ENCODE measurements at places on chromosomes 4 and X. TPM values are rescaled to one million over a fixed set of nuclear protein-coding genes. Genes with fewer than 3 reads are reported as not detected.

GRCh38 chrX:37809970-37810369, 30.1 kb downstream of the CYBB start:
- no peak for DNase-seq

- DNase-seq, result no peak
Measured at GRCh38 chr4:186283311-186283710, 17.3 kb downstream of the F11 start.

DNA sequence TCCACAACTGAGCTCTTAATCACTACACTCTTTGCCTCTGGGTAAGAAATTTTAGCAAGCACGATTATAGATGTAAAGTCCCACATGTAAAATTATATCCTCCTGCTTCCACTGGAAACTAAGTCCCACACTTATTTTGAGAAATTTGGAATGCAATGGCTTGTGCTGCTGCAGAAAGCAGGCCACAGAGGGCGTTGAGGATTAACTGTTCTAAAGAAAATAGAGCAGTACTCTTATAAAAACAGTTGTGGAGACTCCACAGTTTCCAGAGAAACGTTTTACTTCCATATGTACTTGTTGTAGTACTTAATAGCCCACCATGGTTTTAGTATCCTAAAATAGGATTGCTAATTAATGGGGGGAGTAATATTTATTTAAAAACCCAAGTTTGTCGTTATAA, 1.7 kb upstream of the CENPC start:
- no peak for DNase-seq

- no peak for DNase-seq
Measured at GRCh38 chrX:21658152-21658737, at the start of gene KLHL34. Gene KLHL34 (minus strand): TSS chrX:21658330. CDS start chrX:21657788, 542 bp downstream.

GRCh38 chr4:113383111-113383785, 333.8 kb downstream of the ANK2 start:
- peak; percentile 53 for DNase-seq

DNA sequence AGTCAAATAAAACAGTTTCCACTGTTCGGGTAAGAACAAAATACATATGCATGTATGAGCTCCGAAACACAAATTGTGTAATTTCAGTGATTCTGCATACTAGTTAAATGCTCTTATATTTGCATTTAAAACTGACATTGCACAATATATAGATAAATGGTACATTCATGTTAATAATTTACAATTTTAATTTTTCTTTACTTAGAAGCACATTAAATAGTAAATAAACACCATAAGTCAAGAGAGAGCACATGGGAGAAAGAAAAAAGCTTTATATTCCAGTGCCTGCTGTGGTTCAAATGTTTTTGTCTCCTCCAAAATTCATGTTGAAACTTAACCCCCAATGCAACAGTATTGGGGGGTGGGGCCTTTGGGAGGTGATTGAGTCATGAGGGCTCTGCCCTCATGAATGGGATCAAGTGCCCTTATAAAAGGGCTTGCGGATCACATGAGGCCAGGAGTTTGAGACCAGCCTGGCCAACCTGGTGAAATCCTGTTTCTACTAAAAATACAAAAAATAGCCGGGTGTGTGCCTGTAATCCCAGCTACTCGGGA, 322.9 kb downstream of the BCOR start:
- no peak for DNase-seq

- no peak for DNase-seq
Measured at GRCh38 chr4:145881989-145882388, 56.6 kb downstream of the ZNF827 start.

GRCh38 chrX:41142130-41142910, 57.1 kb downstream of the USP9X start:
- no peak for DNase-seq

GRCh38 chrX:148647651-148648050, 147.2 kb downstream of the AFF2 start:
- DNase-seq, result no peak

GRCh38 chr4:150082241-150082640, 4.0 kb downstream of the DCLK2 start:
- DNase-seq, result no peak

DNA sequence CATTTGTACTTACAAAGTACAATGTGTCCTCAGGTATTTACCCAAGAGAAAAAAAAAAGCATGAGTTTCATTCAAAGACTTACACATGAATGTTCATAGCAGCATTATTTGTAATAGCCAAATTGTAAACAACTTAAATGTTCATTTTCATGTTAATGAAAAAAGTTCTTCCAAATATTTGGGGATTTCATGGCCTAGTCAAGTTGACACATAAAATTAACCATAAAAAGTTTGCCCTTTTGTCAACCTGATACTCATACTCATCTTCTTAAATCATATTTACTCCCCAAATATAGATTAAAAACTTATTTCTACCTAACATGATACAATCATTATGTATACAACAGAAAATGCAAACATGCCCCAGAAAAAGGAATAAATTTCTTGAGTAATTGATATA, 112.5 kb upstream of the EMCN start:
- DNase-seq, result no peak

The TLL1 gene
- polyA plus RNA-seq, result 0.33 TPM

The GYPE gene
- 1.4 TPM for polyA plus RNA-seq

All from BJ (cell line).